ENCODE measurements at places on chromosomes 1 and 21.

- no peak for DNase-seq
Observed at GRCh38 chr1:48955774-48956173, 179.1 kb upstream of the BEND5 start.

DNA sequence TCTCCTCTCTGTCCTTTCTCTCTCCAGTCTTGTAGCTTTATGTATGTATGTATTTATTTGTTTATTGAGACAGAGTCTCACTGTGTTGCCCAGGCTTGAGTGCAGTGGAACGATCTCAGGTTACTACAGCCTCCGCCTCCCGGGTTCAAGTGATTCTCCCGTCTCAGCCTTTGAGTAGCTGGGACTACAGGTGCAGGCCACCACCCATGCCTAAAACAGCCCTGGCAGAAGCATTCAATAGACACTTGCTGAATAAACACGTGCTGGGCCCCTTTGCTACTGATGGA, 2.5 kb downstream of the KIAA2013 start:
- no peak for DNase-seq

GRCh38 chr1:6266641-6267040, 5.7 kb upstream of the GPR153 start:
- DNase-seq: no peak

DNA sequence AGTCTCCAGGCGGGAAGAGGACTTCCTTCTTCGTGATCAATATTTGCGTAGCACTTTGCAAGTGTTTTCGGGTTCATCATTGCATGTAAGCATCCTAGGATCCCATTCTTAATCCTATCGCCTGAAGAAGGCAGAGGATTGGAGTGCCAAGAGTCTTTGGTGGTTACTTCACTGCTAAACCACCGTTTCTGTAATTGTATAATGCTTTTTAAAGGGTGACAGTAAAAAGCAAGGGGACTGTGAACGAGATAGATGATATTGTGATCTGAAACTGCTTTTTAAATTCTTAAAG, 345 bp upstream of the ALDH9A1 start:
- DNase-seq: no peak

DNA sequence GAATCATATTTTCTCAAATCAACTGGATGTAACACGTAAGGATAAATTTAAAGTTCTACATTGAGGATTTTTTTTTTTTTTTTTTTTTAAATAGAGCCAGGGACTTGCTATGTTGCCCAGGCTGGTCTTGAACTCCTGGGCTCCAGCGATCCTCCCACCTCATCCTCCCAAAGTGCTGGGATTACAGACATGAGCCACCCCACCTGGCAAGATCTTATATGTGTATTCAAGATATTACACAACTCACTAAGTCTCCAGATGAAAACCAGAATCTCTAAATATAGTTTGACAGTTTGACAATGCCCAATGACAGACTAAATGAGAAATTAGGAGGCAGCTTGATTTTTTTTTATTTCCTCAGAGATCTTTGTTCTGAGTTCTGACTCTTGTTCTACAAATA, 6.8 kb downstream of the YY1AP1 start:
- no peak for DNase-seq

GRCh38 chr1:219412772-219413171, 200.1 kb downstream of the ZC3H11B start:
- DNase-seq: no peak

GRCh38 chr1:57800376-57800775, 376.5 kb upstream of the DAB1 start:
- DNase-seq: no peak

- no peak for DNase-seq
Observed at GRCh38 chr1:154983776-154984466, 777 bp downstream of the FLAD1 start.

- peak; percentile 96 for DNase-seq
Observed at GRCh38 chr1:244052016-244052727, 1.1 kb downstream of the ZBTB18 start.
